ENCODE measurements at places on chromosomes 5 and 9.

GRCh38 chr5:88144219-88145001 is 124.2 kb downstream of the TMEM161B start:
- DNase-seq: peak; percentile 1

GRCh38 chr5:57320582-57320981 is 146.7 kb downstream of the GPBP1 start:
- DNase-seq: no peak

DNA sequence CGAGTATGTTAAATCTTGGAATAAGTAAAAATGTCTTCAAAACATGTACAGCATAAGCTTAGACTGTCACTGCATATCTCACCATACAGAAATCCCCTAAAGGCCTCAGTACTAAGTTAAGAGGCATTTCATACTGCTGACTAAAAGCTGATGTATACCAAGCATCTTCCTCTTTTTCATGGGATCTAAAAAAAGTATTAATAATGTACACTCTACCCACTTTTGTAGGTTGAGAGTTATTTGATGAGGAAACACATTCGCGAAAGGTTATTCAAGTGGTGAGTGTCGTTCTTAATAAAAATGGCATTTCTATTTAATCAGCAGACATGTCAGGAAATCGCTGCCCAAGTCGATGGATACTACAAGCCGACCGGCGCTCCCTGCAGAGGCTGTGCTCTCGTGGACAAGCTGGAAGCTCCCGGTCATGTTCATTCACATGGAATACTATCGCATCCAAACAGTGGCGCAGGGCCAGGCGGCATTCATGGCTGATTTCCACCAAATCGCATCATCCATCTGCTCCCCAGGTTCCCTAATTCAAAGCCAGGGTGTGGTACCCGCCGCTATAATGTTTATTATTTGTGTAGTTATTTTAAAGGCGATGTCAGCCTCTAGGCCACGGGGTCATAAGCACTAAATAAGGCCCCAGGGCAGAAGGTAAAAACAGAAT is 724 bp downstream of the SGTB start:
- peak; percentile 74 for DNase-seq

GRCh38 chr9:93119953-93120845 is 13.9 kb downstream of the NINJ1 start:
- DNase-seq: peak; percentile 94

- peak; percentile 66 for DNase-seq
These were observed 33.8 kb downstream of the ERP44 start for GRCh38 chr9:100064872-100065581.

DNA sequence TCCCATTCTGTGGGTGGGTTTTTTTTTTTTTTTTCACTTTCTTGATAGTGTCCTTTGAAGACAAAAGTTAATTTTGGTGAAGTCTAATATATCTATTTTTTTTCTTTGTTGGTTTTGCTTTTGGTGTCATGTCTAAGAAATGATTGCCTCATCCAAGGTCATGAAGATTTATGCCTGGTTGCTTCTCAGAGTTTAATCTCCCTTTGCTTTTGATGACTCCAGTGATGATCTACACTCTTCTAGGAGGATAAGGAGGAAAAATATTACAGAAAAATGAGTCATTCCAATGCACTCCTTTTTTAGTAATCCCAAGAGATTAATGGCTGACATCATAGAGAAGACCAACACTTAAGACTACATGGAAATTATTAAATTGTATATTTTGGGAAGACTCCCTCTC is 79.7 kb upstream of the ICE1 start:
- DNase-seq: peak; percentile 36

GRCh38 chr9:23850690-23851629 is 24.9 kb upstream of the ELAVL2 start:
- DNase-seq: peak; percentile 34

- DNase-seq: no peak
These were observed 301.6 kb downstream of the ISL1 start for GRCh38 chr5:51684794-51685355.

DNA sequence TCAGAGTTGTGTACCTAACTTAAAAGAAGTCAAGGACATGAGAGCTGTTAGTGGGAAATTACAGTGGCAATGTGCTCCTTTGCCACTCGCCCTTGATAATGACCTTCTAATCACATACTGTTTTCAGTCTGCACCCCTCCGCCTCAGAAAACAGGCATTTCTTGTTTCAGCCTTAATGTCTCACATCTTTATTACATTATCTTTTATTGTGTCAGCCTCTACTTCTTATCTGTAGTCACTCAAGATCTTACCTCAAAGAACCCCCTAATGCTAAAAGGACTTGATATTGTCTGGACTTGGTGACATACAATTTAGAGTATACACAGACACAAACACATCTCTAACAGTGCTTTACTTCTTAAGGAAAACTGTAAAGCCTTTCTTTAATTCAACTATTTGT is 97.9 kb downstream of the PLCXD3 start:
- no peak for DNase-seq

DNA sequence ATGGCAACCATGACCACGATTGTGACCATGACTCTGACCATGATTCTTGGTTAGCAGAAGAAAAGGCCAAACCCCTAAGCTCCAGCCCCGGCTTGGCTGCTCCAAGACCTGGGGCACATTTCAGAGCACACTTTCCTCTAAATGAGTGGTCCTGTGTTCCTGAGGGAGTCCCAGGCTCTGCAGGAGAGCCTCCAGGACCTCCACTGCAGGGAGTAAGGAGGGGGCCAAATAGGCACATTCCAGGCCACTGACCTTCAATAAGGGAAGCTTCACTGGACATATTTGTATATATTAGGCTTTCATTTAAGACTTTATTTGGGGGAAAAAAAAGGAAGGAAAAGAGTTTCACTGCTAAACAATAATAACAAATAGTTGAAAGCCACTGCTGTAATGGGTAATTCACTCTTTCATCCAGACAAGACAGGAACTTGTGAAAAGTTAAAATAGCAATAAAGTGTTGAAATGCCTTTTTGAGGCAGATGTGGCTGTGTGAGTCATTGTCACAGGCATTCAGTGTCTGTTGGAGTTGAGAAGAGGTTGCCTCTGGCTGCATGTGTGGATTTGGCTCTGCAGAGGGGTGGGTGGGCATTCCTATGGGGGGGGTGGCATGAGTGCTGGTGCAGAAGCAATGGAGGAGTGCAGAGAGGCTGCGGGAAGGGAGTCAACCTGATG is 63.9 kb upstream of the TGFBR1 start:
- DNase-seq: peak; percentile 89

GRCh38 chr5:174292348-174292747 is 246.8 kb downstream of the NSG2 start:
- DNase-seq: no peak

GRCh38 chr9:129319938-129320481 is 141.9 kb upstream of the IER5L start:
- DNase-seq: no peak

- no peak for DNase-seq
These were observed 27.7 kb upstream of the GFPT2 start for GRCh38 chr5:180380856-180381255.

DNA sequence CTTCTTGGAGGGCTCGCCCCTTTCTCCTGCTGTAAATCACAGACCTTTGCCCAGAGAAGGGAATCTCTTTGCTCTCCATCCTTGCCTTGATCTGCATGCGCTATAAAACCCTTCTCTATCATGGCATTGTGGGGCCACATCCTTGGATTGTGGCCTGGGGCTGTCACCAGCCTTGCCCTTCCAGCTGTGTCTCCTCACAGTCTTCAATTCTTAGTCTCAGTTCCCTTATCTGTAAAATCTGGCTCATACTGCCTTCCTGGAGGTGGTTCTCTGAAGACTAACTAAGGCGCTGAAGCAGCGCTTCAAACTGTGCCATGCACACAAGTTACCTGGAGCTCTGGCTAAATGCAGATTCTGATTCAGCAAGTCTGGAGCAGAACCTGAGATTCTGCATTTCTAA is 53.4 kb upstream of the RARS1 start:
- DNase-seq: no peak

- no peak for DNase-seq
These were observed 71.4 kb upstream of the MOCS2 start for GRCh38 chr5:53180991-53181390.

DNA sequence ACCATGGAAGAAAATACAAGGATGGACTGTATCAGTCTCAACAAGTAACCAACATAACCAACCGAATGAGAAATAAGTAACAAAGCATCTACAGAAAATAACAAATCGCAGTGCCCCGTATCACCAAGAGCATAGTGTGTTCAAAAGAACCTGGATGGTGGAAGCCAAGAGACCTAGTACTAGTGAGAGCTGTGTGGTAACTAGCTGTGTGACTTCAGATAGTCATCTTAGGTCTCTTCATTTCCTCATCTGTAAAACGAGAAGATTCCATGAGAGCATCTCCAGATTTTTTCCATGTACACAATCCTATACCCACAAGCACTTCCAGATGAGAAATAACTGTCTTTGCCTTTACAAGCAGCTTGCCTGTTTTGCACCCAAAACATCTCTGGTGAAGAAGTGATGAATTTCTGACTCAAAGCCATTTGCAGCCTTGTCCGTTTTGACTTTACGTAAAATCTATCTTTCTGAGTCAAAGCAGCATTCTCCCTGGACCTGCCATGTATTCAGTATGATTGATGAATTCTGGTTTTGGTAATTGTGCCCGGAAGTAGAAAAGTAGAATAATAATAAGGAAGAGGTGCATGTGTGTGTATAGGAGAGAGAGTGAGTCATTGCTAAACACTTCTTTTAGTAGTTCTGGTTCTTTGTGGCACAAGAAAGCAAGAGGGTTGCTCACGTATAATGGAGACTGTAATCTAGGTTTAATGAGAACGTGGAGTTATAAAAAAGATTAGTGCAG is 41.0 kb downstream of the AOPEP start:
- DNase-seq: no peak

GRCh38 chr9:114243240-114243639 is 79.7 kb upstream of the ORM1 start:
- no peak for DNase-seq

All from LHCN-M2 (cell line).